ENCODE measurements at places on chromosomes 1 and 21.
A peak's percentile ranks its signal among the peaks of the same experiment; 100 is the strongest.

DNA sequence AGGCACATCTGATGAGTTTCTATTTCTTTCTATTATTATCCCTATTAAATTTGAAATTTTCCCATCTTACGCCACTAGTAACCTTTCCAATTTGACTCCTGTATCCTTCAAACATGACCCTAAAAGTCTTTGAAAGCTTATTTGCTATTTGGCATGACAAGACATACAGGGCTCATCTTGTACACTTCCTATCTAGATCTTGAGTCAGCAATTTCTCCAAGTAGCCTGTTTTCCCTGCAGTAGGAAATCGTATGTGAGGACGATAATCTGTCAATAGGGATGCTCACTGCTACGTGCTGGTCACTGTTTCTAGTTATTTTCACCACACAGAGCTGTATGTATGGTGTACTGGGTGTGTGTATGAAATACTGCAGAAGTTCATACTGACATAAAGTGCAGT, 142.7 kb downstream of the CDC42BPA start:
- DNase-seq, result no peak

GRCh38 chr1:77271852-77272580, 9.8 kb upstream of the AK5 start:
- peak; percentile 82 for DNase-seq

DNA sequence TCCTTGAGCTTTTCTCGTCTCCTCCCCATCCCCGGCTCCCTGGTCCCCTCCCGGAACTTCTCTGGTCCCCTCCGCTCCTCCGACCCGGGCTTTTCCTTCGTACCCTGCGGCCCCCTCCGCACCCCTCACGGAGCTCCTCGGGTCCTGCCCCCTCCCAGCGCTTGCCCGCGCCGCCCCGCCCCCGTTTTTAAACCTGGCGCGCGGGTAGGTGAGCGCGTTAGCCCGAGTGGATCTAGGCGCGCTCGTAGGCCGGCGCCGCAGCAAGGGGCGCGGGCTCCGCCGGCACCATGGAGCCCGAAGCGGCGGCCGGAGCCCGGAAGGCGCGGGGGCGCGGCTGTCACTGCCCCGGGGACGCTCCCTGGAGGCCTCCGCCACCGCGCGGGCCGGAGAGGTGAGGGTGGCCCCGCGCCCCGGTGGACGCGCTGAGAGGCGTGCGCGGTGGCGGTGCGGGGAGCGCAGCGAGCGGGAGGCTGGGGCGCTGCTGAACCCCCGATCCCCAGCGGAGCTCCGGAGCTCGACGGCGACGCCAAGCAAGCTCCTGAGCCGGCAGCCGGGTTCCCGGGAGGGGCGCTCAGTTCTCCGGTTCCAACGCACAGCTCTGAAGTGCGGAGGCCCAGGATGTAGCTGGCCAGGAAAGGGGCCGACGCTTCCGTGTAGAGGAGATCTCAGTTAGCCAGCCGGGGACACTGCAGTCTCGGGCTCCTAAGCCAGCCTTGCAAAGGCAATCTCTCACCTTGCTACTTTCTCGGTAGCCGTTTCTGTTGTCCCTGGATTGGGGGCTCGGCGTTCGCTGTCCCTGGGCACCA, at the start of gene RIPPLY3:
RIPPLY3 (plus strand) TSS at position 217 of the 806 bp plus-strand sequence; CDS start at position 288, 71 bp downstream.
- DNase-seq, result no peak

- DNase-seq, result no peak
These were observed 1.5 kb downstream of the EPRS1 start for GRCh38 chr1:220044678-220045355.

GRCh38 chr21:22650226-22650625, 1652.0 kb downstream of the NCAM2 start:
- DNase-seq, result no peak

DNA sequence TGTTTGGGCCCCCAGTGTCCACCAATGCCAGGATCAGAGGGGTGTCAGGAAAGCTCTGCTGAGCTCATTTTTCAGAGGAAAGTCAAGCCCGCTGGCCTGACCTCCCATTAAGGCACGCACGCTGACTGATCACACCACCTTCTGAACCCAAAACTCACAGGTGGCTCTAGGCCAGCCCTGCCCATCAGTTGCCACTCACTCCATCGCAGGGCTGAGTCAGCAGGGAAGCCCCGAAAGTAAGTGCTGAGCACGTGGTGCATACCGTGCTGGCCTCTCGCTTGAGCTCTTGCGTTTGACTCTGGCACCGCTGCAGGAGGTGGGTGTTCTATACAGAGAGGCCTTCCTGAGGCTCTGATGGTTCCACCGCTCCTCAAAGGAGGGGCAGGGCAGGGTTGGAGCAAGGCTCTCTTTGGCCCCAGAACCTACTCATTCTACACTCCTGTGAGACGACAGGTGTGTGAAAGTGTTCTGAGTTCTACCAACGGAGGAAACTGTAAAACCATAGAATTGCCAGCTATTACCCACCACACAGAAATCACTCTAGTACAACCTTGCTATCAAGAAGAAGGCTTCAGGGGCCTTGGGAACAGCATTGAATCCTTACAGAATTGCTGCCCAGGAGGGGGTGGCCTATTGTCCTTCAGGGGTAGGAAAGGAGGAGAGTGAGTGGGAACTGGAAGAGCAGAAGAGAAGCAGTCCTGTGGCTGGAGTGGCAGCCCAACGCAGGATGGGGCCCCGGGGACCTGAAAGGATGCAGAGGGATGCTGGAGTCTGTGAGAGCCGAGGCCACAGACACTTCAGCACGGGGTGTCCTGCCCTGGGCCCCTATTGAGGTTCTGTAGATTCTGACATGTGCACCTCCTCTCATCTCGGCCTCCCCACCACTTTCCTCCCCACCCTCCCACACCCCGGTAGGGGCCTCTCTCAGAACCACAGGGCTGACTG, 214.7 kb upstream of the EDN2 start:
- no peak for DNase-seq

GRCh38 chr1:228224198-228225164, 16.6 kb downstream of the OBSCN start:
- no peak for DNase-seq

DNA sequence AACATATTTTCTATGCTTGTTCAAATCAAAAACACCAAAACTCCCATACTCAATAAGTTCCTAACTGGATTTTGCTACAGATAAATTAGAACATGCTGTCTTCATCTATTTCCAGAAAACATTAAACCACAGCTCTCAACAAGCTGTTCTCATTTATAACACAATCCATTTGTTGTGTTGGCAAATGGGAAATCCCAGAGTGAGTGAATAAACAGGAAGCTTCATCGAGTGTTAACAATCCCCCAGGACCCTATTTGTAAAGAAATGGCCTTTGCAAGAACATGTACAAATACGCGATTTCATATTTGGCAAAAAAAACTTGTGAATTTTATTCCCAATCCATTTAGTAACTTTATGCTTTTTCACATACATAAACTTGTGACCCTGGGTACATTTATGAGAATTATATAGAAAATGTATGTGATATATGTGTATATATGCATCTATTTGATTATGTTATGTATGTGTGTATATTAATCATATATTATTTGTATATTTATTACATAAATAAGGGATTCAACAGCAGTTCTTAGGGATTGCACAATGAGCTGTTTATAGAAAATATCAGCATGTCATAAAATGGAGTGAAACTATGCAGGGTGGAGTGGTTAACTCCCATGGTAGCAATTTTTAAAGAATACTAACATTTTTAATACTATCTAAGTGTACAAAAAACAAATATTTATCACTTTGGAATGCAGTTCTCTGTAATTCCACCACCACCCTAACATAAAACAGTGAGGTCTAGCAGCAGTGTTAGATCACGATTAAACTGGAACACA, 160.0 kb downstream of the NEGR1 start:
- peak; percentile 60 for DNase-seq

DNA sequence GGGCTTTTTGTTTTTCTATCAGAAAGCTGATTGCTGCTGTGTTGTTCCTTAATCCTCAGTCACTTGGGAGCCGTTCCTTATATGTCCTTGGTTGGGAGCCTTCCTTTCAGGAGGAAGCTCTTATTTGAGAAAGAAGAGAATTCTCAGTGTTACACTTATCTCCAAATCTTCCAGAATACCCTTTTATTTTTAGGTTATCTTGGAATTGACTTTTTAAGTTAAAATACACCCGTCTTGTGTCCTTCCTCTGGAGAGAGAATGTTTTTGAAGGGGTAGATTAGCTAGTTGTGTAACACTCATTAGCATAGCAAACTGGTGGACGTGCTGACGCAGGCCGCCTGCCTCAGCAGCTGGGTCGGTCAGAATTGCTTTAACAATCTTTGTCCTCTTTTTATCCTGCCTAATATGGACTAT, 42.1 kb downstream of the LRRC8B start:
- DNase-seq, result peak; percentile 58

DNA sequence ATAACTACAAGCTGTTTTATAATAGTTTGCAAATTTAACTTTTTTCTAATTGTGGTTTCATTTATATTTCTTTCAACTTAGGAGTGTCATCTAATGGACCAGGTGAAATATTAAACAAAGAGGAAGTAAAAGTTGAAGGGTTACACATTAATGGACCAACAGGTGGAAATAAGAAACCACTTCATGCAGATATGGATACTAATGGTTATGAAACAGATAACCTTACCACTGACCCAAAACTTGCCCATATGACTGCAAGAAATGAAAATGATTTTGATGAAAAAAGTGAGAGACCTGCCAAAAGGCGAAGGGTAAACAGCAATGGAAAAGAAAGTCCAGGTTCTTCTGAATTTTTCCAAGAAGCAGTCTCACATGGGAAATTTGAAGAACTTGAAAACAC, 59.7 kb downstream of the MIER1 start:
- DNase-seq, result no peak

DNA sequence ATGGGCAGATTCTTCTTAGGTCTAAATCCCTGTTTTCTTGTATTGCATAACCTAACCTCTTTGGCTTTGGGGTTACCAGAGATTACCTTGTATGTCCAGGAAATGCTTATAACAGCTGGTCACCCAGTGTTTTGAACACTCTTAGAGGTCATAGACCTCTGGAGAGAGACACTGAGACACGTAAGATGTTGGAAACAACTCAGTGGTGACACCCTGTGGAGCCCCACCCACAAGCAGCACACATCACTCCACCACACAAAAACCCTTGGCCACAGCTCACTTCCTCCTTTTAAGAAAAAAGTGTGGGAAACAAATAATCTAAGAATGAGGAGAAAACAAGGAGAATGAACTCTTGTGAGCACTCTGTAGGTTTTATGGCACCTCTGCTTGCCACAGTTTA, 26.3 kb upstream of the CYP4B1 start:
- DNase-seq, result no peak

DNA sequence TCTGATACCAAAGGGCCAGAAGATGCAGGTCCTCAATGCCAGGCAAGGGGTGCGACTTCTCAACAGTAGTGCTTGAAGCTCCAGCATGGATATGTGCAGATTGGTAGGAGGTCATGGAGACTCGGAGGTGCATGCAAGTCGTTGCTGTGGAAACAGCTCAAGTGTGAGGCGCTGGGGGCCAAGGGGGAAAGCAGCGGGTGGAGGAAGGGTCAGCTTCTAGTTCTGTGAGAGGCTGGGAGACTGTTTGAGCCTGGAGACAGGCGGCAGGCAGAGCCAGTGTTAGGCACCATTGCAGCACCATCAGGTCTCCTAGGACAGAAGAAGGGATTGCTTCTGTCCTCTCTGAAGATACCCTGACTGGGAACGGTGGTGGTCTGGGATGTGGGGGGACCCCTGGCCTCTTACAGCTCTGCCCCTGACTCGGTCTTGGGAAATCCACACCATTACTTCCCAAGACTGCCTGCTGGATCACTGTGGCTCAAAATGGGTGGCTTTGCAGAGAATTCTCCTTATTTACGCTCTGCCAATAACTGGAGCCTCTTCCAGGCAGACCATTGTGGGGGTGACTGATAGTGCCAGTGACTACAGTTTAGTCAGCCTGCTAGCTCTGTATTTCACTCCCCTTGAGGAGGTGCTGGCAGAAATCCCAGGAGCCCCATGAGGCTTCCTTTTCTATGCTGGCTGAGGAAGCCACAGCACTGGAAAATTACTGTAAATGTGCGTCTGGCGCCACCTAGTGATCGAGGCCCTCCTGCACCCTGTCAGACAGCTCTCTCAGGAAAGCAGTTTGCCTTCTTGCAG, 46.3 kb upstream of the VANGL1 start:
- peak; percentile 95 for DNase-seq

GRCh38 chr1:170735366-170736263, 71.7 kb downstream of the PRRX1 start:
- peak; percentile 74 for DNase-seq

DNA sequence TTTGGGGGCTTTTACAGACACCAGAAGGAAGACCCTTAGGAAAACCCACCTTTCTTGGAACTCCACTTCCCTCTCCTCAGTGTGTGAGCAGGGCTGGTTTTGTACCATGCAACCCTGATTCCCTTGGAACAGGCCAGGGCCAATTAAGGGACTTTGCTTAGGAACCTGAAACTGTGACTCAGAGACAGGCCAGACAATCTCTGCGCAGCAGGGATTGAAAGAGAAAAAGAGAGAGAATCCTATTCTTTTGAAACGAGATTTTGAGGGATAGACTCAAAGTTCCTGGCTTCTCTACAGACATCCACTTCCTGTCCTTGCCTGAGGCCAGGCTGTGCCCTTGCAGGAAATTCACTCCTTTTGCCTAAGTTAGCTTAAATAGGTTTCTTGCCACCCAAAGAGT, 23.1 kb upstream of the C1orf198 start:
- DNase-seq, result no peak

- peak; percentile 73 for DNase-seq
These were observed 22.3 kb downstream of the IL6R start for GRCh38 chr1:154427173-154428139.

GRCh38 chr1:174040387-174040786, 18.2 kb upstream of the RC3H1 start:
- peak; percentile 97 for DNase-seq

GRCh38 chr1:97163591-97164275, 442.1 kb downstream of the PTBP2 start:
- DNase-seq, result no peak

- DNase-seq, result no peak
These were observed 1313.7 kb downstream of the NCAM2 start for GRCh38 chr21:22311741-22312462.

GRCh38 chr21:34520764-34521508, 8.9 kb upstream of the KCNE1 start:
- no peak for DNase-seq

GRCh38 chr21:26892151-26892550, 46.9 kb upstream of the ADAMTS1 start:
- no peak for DNase-seq

DNA sequence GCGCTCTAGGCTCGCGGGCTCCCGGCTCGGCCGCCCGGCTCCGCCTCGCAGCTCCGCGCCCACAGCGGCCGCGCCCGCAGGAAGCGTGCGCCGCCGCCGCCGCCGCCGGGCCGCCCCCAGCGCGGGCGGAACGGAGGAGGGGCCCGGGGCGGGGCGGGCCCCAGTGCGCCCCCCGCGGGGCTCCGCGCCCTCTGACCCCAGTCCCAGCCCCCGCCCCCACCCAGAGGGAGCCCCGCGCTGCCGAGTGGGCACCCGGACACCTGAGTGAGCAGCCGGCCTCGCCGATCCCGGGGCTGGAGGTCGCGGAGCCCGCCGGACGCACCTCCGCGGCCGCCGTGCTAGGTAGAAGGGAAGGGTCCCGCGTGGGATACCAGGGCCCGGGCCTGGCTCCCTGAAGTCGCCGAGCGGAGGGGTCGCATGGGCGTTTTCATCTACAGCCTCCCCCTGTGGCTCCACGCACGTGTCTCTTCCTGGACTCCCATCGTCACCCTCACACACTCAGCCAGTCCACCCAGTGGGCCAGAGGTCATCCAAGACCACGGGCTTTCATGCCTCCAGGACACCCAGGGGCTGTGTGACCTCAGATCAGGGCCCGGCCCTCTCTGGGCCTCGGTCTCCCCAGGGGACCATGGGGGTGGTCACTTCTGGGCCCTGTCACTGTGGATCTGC, at the start of gene SDC3:
SDC3 (minus strand) TSS at position 63 of the 669 bp plus-strand sequence. CDS start 172 bp downstream, outside the sequence.
- no peak for DNase-seq

- DNase-seq, result no peak
These were observed at the start of gene ARHGEF19 for GRCh38 chr1:16212251-16212961. Gene ARHGEF19, minus strand, starts transcription at chr1:16212652. Its CDS starts 3,598 bp downstream, at chr1:16209054.

GRCh38 chr1:25570798-25571521, 27.6 kb downstream of the LDLRAP1 start:
- no peak for DNase-seq

Measured in LHCN-M2 (cell line).